ENCODE measurements at places on chromosomes 1 and 21.

DNA sequence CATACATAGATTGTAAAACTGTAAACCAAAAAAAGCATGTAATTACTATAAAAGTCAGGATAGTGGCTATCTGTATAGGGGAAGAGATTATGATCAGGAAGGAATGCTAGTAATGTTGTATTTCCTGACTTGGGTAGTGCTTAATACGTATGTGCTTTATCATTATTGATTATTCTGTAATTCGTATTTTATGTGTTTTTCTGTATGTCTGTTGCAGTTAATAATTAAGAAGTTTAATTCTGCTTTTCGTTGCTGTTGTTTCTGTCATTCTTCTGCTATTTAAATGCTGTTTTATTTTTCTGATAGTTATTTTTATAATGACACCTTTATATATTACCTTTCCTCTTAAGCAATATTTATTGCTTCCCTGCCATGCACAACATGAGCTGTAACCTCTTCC is 29.3 kb upstream of the TRIM33 start:
- no peak for DNase-seq

- DNase-seq = no peak
Observed at GRCh38 chr1:16111771-16112595, 38.5 kb upstream of the FAM131C start.

DNA sequence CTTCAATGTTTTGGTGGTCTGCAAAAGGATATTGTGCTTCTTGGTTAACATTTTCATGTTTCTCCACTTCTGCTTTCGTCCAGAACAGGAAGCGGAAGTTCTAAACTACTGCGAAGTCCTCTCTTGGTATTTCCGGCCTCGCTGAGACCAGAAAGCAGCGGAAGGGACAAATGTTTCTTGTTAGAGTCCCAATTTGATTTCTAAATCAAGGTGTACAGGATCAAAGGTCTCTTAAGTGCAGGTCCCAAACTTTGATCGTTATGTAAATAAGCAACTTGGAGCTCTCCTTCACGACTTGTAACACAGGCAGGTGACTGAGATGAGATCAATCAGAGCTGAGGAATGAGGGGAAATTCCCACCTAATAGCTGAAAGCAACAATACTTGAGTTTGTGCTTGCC is 40.1 kb upstream of the HMCN1 start:
- peak; percentile 83 for DNase-seq

DNA sequence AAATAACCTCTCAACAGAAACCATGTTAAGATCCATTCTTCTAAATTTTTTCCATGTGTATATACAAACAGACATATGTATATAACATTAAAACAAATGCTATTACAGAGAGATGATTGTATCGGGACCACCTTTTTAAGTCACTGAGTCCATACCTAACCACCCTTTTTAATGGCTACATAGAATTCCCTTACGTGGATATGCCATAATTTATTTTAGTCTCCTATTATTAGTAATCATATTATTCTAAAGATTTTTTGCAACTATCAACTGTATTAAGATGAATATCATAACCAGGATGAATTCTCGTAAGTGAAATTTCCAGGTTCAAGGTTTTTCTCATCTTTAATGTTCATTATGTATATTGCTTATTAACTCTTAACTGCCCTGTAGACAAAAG is 259.7 kb downstream of the HHAT start:
- DNase-seq = no peak

GRCh38 chr1:224495866-224496265 is 61.3 kb upstream of the WDR26 start:
- DNase-seq = no peak
